ENCODE measurements at places on chromosomes 1 and 21.

- DNase-seq = no peak
These were observed 18.1 kb upstream of the KIRREL1 start for GRCh38 chr1:157975228-157975950.

DNA sequence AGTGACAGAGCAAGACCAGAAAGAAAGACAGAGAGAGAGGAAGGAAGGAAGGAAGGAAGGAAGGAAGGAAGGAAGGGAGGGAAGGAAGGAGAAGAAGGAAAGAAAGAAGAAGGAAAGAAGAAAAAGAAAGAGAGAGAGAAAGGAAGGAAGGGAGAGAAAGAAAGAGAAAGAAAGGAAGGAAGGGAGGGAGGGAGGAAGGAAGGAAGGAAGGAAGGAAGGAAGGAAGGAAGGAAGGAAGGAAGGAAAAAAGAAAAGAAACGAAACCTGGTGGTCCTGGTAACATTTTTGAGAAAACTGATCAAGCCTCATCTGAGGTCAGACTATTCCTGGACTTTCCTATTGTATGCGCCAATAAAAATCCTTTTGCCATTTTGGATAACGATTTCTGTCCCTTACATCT is 8.2 kb upstream of the CTTNBP2NL start:
- no peak for DNase-seq

DNA sequence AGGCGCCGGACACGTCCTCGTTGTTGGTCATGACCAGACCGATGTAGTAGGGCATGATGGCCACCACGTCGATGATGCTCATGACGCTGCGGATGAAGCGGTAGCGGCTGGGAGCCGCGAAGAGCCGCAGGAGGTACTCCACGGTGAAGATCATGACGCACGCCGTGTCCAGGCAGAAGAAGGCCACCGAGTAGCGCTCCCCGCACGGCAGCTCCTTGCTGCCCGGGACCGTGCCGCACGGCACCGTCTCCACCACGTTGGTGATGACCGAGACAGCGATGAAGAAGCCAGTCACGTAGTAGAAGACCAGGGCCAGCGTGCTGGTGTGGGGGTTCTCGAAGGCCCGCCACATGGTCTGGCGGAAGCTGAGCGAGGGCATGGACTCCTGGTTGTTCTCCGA is 7.6 kb downstream of the KCND3 start:
- no peak for DNase-seq

GRCh38 chr1:234188454-234188792 is 184.8 kb upstream of the COA6 start:
- no peak for DNase-seq

DNA sequence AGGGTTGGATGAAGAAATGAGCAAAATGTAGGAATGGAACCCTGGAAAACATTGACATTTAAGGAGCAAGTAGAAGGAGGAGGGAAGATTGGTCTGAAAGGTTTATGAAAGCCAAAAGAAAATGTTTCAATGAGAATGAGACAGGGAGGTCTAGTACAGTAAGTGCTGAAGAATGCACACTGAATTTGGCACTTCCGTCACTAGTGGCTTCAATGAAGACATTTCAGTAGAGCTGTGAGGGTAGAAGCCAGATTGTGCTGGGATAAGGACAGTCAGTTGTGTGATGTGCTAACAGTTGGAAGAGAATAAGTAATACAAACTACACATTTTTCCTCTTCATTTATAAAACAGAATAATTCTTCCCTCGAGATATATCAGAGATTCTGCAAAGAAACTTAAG is 17.1 kb downstream of the THEM4 start:
- DNase-seq = no peak

DNA sequence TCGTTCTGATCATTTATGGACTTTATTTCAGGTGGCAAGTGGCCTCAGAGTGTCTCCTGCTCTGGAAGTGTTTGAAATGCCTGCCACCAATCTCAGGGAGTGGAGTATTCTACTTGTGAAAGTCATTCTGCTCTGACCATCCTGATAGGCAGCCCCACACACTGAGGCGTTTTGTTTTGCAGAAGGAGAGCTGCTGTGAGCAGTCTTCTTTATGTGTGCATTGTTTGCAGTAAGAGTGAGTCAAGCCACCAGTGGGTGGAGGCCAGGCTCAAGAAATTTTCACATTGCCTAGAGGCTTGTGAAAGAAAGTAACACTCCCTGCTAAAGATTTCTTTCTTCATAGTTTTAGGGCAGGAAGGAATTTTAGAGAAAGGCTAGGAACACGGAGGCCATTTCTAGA is 204.4 kb downstream of the SLC35F3 start:
- DNase-seq = no peak

- DNase-seq = no peak
These were observed 37.3 kb upstream of the RUNX1 start for GRCh38 chr21:35086357-35086756.

DNA sequence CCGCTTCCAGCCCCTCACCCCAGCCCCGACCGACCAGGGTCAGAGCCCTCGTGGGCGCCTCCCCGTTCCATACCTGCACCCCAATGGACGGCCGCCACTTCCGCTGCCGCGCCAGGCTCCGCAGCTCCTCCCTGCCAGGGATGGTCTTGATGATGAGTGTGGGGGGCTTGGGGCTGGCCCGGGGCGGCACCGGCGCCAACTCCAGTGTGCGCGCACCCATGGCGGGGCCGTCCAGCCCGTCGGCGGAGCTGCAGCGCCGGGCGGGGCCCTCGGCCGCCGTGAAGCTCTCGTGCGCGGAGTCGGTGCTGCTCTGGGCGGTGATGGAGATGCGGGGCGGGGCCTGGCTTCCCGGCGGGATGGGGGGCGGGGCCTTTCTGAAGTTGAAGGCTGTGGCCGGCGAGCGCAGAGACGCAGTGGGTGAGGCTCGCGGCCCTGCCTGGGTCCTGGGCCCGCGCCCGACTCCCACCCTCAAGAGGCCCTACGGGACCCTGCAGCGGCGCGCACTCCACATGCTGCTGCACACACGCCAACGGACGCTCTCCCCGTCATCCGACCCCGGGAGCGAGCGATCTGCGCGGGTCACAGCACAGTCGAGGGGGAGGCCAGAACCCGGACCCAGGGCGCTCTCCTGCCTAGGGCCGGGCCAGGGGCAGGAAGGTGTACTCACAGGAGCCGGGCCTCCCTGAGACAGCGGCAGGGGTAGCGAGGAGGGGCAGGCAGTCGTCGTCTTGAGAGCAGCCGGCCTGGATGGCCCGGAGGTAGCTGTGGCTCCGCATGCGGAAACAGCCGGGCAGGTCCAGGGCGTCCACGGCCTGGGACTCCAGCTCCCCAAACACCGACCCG is 26.1 kb upstream of the SMIM12 start:
- DNase-seq = peak; percentile 52

DNA sequence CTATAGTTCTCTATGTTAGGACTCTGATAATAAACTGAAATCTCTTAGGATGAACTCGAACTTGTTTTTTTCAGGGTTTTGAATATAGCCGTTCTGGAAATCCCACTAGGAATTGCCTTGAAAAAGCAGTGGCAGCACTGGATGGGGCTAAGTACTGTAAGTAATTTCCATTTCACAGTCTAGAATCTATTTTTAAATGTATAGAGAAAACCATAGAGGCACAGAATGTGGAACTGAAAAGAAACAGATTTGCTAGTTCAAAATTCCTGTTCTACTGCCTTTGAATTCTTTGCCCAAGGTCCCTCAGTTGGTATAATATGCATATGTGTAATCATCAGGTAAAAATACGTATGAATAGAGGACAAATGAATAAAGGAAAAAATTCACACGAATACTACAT is 4.8 kb downstream of the CTH start:
- no peak for DNase-seq

DNA sequence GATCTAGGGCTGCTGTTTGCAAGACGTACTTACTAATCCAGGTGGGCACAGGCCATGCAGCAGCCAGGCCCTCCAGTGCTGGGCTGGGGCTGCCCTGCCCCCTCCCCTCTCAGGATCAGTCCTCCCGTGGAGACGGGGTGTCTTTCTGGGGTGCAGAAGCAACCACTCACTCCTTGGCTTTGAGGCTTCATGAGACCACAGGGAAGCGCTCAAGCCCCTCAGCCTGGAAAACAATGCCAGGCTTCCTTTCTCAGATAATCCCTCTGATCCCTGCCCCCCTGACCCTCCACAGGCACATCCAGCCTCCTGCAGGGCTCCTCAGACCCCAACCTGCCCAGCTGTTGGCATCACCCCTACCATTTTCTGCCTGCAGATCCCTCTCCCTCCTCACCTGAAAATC is 13.9 kb upstream of the C2CD2 start:
- no peak for DNase-seq

DNA sequence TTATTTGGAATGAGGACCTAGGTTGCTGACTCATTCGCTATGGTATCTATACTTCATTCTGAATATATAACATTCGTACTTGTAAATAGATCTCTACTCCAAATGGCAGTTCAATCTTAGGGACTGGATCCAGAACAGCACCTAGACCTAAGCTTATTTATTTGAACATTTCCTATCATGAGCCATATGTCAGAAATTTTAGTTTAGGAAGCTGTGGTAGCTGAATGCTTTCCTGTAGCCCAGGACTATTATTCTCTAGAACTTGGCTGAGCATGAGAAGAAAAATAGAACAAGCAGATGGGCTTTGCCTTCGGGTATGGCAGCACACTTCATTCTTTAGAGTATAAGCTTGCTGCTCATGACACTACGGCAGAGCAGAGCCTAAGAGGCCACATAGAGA is 1114.4 kb upstream of the B3GALT2 start:
- DNase-seq = no peak

- DNase-seq = peak; percentile 4
These were observed 27.3 kb downstream of the F3 start for GRCh38 chr1:94514095-94514727.

DNA sequence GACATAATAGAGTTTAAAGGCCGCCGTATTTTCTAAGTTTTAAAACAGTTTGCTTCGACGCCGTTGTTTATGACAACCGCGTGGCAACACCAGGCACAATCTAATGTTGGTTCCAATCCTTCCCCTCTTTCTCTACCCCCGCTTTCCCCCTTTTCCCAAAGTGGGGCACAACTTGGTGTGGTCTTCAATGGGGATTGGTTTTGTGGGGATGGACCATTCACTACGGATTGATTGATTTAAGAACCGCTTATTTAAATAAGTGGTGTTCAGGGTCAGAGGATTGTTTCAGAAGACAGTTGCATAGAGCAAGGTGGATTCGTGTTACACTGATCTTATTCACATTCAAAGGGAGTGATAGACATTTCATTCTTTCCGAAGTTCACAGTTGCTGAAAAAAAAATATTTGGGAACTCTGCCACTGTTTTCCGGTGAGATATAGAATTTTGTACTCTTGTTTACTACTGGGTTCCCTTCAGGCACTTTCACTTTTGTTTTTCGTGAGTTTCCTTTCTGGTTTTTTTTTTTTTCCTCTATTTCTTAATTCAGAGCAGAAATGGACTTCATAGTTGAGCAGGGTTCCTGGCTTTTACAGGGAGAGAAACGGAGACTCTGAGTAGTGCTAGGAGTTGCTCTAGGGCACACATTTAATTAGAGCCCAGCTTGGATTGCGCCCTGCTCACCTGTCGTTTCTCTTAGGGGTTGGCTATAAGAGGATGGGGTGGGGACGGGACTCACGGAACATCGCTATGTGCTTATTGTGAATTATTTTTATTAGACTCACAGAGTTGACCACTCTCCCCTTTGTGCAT is 79.6 kb upstream of the AK4 start:
- DNase-seq = peak; percentile 59

DNA sequence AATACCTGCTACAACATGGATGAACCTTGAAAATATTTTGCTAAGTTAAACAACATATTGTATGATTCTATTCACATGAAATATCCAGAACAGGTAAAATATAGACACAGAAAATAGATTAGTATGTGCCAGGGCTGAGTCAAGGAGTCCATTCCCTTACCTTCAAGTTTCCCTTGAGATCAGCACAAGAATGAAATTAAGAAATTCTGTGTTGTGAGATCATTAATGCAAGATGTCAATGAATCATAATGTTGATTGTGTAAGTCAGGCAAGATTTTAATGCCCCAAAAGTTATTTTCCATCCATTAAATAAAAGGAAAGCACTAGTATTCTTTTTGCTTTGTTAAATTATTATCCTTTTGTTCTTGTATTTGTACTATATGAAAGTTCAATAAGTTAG is 139.4 kb downstream of the MRPL39 start:
- no peak for DNase-seq

DNA sequence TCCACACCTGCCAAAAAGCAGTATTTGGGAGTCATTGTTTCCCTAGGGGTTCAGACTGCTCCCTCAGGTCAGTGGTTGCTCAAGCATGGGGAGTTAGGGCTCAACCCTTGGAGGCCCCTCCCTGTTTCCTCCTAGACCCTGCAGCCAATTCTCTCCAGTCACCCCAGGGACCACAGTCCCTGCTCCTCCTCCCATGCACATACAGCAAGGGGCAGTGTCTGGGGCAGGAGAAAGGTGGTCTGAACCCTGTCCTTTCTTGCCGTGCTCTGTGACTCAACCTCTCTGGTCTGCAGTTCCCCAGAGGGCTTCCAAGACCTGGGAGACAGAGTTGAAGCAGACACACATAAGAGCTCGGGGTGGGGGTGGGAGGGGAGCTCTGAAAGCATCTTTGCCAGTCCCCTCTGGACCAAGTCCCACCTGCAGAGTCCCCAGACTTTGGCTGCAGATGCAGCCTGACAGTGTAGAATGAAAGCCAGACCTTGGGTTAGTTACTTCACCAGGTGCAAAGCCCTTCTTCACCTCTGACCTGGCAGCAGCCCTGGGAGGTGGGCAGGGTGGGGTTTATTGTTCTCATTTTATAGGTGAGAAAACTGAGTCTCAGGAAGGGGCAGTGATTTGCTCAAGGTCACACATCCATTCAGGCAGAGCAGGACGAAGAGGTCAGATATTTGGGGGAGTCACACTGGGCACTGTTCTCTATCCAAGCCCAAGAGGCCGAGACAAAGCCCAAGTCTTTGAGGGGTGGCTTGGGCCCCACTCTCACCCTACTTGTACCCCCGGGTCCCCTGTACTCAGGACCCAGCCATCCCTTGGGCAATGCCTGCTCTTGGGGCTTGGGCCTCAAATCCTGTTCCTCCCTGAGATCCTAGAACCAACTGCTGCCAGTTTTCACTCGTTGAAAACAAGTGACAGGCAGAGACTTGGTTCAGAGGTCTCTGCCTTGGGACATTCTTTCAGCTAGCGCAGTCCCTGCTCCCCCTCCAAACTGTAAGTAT is 748 bp downstream of the PDZK1IP1 start:
- no peak for DNase-seq

- peak; percentile 90 for DNase-seq
These were observed at the start of gene TSPEAR for GRCh38 chr21:44711327-44712202. Gene TSPEAR (minus strand): TSS chr21:44711572. CDS start chr21:44711514, 58 bp downstream.

DNA sequence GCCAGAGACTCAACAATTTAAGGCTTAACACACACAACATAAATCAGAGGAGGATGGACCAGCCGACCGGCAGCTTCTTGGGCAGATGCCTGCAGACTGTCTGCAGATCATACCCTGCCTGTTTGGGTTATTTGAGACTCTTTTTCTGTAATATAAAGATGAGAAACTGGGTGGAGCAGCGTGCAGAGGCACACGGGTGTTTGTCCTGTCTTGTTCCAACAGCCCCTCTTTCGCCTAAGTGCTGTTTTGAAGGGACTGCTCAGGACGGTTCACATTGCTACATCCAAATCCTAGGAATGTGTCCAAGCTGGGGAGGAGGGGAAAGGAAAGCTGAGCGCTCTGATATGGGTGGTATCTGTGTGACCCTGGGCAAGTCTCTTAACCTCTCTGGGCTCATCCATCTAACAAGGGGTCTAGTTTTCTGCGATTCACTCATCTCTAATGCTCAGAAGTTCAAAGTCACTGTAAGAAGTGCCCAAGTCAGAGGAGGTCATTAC is 149.9 kb downstream of the CLIC6 start:
- DNase-seq = no peak

Data from DMS79 treated with DMSO at 0.1 percent for 48 hours (cell line).